ENCODE measurements at places on chromosomes 7 and 10. TPM values are rescaled to one million over a fixed set of nuclear protein-coding genes. Genes with fewer than 3 reads are reported as not detected.

GRCh38 chr7:49483142-49483541 lies 290.3 kb upstream of the VWC2 start:
- DNase-seq, result no peak

- DNase-seq, result no peak
Measured at GRCh38 chr10:46092524-46093081, 46.5 kb upstream of the MSMB start.

DNA sequence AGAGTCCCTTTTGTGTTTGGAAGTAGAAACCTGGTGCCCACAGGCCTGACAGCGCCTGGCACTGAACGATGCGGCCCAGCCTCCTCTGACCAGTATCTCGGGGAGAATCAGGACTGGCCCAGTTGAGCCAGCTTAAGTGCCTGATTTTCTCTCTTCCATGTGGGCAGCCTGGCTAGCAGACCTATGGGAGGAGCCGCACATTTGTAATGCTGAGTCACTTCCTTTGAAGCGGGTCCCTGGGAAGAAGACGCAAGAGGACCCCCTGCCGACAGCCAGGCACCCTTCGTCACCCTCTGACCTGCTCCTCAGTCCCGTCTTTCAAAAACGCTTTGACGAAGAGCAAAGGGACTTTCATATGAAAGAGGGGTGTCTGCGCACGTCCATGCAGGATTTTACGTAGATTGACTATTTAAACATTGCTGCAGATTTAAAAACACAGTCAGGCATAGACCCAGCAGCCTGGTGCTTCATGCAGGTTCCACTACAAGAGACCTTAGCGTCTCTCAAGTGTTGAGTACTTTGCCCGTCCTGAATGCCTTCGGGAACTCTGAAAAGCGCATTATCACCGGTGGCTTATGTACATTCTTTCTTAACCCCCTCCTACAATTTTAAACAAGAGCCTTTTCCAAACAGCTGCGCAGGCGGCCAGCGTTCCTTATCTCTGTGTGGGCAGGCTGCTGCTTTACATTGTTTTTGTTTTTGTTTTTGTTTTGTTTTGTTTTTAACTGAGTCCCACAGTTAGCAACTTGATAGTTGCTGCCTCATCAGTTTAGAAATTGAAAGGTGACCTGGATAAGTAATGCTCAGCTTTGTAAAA lies 36.5 kb upstream of the AP5Z1 start:
- DNase-seq, result peak; percentile 43

The KCNMA1 gene
- 0.38 TPM for total RNA-seq

DNA sequence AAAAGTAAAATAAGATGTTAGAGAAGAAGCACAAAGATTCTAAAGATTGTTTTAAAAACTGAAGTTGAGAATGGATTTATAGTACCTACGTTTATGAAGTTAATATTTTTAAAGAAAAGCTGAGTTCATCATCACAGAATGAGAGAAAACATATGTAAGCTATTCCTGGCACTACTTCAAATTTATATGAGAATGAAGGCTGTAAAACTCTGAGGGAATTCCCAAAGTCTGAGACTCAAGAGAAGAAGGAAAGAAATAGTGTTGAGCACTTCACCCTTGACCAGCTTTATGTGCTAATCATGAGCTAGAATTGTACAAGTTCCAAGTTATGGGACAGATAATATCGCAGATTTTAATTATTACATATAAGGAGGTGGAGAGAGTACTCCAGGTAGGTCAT lies 323.7 kb upstream of the GNAI1 start:
- no peak for DNase-seq

The CPXM2 gene
- total RNA-seq, result 0.26 TPM

GRCh38 chr10:1284076-1284475 lies 227.9 kb downstream of the WDR37 start:
- no peak for DNase-seq

- DNase-seq, result no peak
Measured at GRCh38 chr7:7110706-7111105, 71.6 kb upstream of the C1GALT1 start.

DNA sequence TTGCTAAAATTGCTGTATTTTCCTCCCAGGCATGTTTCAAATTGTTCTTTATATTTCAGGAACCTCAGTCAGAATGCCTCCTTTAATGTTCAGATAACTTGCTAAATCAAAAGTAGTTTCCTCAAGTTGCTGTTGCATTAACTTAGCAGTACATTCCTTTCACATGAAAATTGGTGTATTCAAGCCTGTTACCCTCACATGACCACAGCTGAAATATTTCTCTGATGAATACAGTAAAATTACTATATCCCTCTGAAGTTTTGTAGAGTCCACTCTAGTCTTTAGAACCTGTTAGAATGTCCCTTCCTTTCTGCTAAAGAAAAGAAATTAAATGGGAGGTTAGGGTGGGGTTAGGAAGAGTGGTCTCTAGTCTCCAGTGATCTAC lies 24.5 kb upstream of the C1GALT1 start:
- DNase-seq, result no peak

- DNase-seq, result no peak
Measured at GRCh38 chr10:112536663-112537062, 89.6 kb downstream of the VTI1A start.

DNA sequence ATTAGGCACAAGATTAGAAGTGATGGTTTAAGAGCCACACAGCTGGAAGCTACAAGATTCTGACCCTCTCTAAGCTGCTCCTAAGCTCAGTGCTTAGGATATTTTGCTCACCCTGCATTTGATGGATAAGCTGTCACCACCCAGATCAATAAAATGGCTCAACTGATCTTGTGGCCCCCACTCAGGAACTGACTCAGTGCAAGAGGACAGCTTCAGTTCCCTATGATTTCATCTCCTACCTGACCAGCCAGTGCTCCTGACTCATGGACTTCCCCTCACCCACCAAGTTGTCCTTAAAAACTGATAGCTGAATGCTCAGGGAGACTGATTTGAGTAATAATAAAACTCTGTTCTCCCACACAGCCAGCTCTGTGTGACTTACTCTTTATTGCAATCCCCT lies 833.8 kb downstream of the GRID1 start:
- no peak for DNase-seq

GRCh38 chr7:3732395-3733005 lies 431.4 kb downstream of the SDK1 start:
- no peak for DNase-seq

The NYAP1 gene
- total RNA-seq, result 2.1 TPM

The C10orf105 gene
- not detected for total RNA-seq

DNA sequence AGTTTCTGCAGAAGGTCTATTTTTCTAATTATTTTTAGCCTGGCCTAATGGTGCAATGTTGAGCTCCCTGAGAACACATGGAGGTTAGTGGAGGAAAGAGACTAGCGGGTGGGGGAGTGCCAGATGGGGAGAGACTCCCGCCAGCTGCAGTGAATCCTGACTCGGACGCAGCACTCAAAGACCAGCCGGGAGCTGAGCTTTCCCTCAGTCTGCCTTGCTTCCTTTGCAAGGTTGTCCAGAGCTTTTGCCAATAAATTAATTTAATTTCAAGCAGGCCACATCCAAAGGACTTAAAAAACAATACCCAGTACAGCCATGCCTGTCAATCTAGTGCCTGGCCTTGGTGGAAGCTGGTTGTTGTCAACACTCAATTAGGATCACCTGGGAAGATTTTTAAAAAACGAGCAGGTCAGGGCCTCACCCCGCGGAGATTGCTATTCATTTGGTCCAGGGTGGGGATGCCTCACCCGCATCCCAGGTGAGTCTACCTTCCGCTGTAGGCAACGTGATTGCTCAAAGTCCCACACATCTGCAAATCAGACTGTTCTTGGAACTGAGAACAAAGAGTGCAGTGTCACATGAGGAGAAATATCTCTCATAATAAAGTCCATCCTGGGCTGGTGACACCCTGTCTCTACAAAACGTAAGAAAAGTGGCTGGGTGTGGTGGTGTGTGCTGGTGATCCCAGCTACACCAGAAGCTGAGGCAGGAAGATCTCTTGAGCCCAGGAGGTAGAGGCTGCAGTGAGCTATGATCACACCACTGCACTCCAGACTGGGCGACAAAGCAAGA lies 4.0 kb downstream of the CLRN3 start:
- no peak for DNase-seq

The ZPBP gene
- total RNA-seq, result not detected

- no peak for DNase-seq
Measured at GRCh38 chr10:87703771-87704170, 44.1 kb downstream of the PAPSS2 start.

GRCh38 chr7:116800594-116800993 lies 61.8 kb upstream of the CAPZA2 start:
- no peak for DNase-seq

DNA sequence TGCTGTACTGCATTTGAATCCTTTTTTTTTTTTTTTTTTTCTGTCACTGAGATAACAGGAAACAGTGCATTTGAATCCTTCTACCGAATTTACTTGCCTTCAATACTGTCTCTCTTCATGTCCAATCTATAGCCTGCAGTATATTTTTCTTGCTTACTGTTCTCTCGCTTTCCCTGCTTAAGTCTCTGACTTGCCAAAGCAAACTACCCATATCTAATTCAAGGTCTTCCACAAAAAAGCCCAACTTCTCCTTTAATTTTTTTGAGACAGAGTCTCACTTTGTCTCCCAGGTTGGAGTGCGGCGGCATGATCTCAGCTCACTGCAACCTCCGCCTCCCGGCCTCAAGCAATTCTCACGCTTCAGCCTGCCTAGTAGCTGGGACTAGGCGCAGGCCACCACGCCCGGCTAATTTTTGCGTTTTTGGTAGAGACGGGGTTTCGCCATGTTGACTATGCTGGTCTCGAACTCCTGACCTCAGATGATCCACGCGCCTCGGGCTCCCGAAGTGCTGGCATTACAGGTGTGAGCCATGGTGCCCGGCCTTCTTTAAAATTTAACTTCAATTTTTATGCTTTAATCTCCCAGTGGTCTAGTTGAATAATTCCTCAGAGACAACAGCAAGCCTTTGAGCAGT lies 882 bp downstream of the PDCD11 start:
- no peak for DNase-seq

DNA sequence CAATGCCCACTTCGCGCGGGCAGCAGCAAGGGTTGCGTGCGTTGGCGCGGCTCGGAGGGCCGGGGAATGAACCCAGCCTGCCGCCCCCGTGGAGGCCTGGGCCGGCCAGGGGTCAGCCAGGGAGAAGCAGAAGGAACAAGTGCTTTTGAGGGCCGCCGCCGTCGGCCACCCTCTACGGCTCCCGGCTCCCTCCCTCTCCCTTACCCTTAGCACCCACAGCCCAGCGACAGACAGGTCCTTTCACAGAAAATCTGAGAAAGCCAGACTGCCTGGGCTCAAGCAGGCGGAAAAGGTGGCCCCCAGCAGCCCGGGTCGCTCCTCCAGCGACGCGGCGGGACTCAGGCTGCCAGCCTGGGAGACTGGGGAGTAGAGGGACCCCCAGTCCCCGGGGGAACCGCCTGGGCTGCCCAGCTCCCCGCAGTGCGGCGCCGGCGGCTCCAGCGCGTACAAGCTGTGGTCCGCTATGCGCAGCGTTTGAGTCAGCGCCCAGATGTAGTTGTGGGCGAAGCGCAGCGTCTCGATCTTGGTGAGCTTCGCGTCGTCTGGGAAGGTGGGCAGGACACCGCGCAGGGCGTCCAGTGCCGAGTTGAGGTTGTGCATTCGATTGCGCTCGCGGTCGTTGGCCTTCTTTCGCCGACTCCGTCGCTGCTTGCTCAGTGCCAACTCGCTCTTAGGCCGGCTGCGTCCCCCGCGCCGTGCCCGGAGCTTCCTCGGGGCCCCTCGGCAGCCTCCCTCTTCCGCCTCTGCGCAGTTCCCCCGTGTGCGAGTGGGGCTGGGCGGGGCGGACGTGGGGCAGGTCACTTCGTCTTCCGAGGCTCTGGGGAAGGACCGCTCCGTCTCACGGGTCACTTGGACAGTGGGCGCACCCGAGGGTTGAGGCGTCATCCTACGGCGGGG lies 815 bp downstream of the NEUROG3 start:
- DNase-seq, result no peak

GRCh38 chr7:142612237-142612881 lies 136.9 kb upstream of the PRSS1 start:
- peak; percentile 4 for DNase-seq

- DNase-seq, result peak; percentile 40
Measured at GRCh38 chr7:76358011-76358480, 745 bp downstream of the YWHAG start.

DNA sequence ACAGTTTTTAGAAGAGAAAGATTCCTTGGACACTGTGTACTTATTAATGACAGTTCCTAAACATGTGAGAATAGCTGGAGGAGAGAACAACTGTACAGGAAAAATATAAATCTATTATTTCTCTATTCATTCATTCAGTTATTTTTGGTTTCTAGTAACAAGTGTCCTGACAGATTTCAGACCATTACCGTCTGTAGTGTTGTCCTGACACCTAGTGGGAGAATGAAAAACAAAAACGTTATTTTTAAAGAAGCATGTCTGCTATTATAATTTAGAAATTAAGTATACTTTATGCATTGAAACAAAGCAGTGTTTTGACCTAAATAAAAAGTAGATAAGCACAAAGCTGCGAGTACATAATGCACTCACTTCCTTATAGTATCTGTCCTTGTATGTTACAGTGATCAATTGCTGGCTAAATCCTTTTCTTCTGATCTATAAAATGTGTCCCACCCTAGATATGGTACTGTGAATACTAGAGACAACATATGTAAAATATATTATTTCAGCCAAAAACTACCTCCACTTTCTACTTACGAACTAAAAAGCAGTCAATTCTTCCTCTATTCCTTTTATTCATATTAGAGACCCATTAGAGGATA lies 575.6 kb downstream of the ARL4A start:
- peak; percentile 54 for DNase-seq

The SAMD9L gene
- total RNA-seq, result 8.0 TPM

The FEZF1 gene
- not detected for total RNA-seq

DNA sequence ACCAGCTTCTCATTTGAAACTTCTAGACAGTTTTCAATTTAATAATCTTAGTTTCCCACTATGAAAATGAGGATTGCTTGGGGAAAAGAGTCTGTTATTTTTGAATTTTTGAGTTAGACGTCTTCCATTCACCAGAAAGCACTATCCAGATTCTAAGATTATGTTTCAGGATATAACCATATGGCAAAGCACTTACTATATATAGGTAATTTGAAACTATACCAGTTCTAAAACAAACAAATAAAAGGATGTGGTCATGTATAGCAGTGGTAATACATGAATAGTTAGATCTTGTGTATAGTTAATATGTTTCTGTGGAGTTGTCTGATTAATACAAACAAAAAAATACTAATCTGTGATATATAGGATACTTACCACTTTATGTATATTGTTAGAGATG lies 320.0 kb downstream of the EXOC4 start:
- DNase-seq, result no peak

DNA sequence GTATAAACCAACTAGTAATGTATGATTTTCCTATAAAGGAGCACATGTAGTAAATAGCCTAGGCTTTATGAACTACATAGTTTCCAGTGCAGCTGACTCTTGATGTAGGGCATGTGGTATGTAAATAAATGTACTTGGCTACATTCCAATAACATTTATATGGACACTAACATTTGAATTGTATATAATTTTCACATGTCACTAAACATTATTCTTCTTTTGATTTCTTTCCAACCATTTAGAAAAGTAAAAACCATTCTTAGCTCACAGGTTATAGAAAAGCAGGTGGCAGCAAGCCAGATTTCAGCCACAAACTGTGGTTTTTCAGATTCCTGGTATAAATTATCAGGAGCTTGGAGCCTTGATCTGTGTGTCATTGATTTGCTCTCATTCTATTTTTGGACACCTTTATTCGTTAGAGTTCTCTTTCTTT lies 1182.0 kb downstream of the CNTNAP2 start:
- DNase-seq, result no peak

- no peak for DNase-seq
Measured at GRCh38 chr10:103983367-103983911, 16.5 kb downstream of the SLK start.

GRCh38 chr10:74292871-74293427 lies 141.9 kb downstream of the ADK start:
- DNase-seq, result no peak

The ZNF398 gene
- total RNA-seq, result 5.0 TPM
